Left renal cortex interstitium (tissue), 4 donors: ENCODE measurements at places on chromosomes 4 and X. TPM values are rescaled to one million over a fixed set of nuclear protein-coding genes. Genes with fewer than 3 reads are reported as not detected.

The CLIC2 gene
- polyA plus RNA-seq, result 3.9 TPM

- DNase-seq, result no peak
These were observed 257.1 kb upstream of the RPS6KA3 start for GRCh38 chrX:20523626-20524312.

DNA sequence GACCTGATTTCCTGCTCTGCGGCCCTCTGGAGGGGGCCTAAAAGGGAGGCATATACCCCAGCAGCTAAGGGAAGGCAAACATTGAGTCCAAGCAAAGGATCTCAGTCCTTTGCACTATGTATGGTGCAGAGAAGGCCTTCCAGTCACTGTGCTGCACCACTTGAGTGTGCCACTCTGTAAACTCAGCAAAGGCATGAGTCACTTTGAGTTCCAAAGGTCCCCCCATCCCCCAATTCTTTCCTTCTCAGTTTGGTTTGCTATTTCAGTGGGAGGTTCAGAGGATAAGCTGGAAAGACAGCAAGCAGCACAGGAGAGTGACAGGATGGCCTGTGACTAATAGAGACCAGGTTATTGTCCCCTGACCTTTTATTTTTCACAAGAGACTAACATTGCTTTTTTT, 131.3 kb downstream of the FHDC1 start:
- no peak for DNase-seq

GRCh38 chrX:39984191-39984956, 113.4 kb downstream of the BCOR start:
- no peak for DNase-seq

The KLHL8 gene
- 16.5 TPM for polyA plus RNA-seq
